Activated gamma-delta T cell treated with anti-CD3 and anti-CD28 coated beads, Interleukin-2, amount 50 U/mL, for 16 hours (primary cell): ENCODE measurements at places on chromosomes 7 and 10.
A peak's percentile ranks its signal among the peaks of the same experiment; 100 is the strongest.

DNA sequence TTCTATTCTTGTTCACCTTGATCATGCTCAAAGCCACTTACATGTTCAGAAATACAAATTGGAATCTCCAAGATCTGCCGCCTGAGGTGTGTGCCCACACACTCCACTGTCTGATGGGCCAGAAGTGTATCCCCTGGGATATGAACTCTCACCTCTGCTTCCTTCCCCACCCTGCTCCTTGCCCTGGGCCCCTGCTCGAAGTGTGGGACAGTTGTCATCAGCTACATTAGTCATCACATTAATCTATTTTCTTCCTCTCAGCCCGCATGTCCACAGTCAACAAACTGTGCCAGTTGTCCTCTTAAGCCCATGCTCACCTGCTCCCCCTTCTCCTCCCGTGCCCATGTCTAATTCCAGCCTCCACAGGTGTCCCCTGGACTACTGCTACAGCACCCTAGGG is 154.7 kb downstream of the PTPN20 start:
- no peak for DNase-seq

GRCh38 chr7:46047581-46047980 is 126.5 kb upstream of the IGFBP3 start:
- DNase-seq, result no peak

GRCh38 chr7:90958647-90959046 is 305.6 kb upstream of the FZD1 start:
- DNase-seq, result no peak

DNA sequence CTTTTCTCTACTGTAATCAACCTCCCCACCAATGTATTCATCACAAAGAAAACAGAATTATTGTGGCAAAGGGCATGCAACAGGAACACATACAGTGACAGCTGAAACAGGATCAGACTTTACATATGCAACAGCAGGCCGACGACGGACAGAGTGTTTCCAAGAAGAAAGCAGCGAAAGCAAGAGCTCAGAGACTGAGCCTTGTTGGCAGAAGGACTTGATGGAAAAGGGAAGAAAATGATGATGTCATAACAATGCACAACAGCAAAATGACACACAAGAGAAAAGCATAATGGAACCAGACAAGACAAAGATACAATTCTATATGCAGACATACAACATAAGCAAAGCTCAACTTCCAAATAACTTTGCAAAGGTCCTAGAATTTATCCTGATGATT is 106.5 kb downstream of the ARHGAP12 start:
- no peak for DNase-seq

DNA sequence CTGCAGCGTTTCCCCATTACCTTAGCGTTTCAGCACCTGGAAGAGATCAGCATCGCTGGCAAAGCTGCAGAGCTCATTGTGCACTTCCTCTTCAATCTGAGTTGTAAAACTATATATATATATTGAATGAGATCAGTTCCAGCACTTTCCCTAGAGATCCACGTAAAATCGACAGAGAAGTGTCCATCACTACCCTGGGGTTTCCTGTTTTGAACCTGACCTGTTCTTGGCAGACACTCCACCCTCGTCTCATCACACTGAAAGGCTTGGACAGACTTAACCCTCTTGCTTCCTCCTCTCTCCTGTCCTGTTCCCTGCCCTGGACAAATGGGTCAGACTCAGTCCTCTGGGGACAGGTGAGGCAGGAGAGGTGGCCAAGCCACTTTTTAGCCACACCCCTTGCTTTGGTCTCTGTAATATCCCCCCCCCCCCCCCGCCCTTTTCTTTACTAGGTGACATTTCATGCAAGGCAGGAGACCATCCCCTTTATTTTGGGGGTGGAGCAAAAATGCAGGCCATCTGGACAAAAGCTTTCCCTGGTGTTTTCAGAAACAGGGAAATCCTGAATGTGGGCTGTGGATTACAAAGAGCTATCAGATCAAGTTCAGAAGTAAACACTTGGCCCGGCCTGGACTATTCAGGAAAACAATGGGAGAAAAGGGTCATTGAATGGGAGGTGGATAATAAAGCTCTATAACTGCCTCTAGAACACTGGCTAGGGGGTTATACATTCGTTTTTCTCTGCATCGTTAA is 83.7 kb upstream of the KDM7A start:
- no peak for DNase-seq

- DNase-seq, result no peak
These were observed 134.0 kb downstream of the KCND2 start for GRCh38 chr7:120407010-120407409.

GRCh38 chr7:28989211-28989980 is 31.3 kb upstream of the TRIL start:
- no peak for DNase-seq

DNA sequence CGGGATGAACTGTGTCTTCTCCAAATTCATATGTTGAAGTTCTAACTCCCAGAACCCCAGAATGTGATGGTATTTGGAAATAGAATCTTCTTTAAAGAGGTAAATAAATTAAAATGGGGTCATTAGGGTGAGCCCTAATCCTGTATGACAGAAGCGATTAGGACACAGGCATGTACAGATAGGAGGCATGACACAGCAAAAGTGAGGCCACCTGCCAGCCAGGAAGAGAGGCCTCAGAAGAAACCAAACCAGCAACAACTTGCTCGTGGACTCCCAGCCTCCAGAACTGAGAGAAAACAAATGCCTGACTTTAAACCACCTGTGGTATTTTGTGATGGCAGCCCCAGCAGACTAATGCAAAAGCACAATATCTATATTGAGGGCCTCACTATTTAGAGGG is 214.3 kb downstream of the NEBL start:
- no peak for DNase-seq

GRCh38 chr10:21217748-21218367 is 307.6 kb downstream of the SKIDA1 start:
- DNase-seq, result no peak

DNA sequence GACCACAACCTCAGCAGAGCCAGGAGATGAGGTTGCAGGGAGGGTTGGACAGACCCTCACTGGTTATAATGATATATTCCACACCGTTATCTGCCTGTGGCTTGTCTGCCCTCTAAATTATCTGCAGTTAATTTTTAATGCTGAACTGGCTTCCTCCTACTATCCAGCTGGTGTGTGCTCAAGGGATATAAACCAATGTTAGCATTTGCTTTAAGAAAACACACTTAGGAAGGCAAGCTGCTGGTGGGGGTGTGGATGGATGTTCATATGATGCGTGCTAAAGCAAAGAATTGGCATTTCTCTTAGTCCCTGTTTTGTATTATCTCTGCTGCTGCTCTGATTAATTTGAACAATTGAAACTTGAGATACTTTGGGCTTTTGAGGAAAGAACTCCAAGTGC is 132.2 kb upstream of the NPVF start:
- no peak for DNase-seq

- no peak for DNase-seq
These were observed 27.9 kb downstream of the GTF2IRD1 start for GRCh38 chr7:74481458-74482196.

DNA sequence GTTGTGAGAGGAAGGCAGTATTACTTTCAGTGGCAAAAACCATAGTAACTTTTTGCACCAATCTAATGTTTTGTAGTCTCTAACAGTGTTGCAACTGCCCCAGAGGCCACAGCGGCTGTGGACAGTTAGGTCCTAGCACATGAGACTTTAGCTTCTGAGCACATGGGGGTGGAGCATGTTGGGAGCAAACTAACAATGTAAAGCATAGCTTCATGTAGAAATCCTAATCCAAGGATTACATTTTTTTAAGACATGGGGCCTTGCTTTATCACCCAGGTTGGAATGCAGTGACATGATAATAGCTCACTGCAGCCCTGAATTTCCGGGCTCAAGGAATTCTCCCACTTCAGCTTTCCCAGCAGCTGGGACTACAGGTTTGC is 49.0 kb downstream of the LAMB1 start:
- no peak for DNase-seq

- DNase-seq, result no peak
These were observed 102.0 kb downstream of the STRA8 start for GRCh38 chr7:135335628-135336139.

DNA sequence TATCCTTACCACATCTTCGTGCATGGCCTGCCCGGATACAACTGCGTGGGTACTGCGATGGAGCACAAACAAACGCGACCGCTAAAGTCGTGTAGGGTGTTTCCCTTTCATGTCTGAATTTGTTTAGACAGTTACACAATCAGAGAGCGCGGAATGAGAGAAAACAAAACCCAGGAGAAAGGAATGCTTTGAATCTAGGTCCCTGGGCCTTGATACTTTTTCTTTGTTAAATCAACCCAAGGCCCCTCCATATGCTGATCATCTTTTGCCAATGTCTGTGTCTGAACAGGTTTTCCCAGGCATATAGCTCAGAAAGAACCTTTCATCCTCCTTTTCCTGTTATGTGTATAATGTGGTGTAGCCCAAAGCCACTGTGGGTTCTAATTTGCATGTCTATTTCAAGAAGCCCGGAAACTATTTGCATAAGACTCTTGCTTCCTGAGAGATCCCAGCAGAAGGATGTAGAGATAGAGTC is 145.8 kb downstream of the FRMD4A start:
- DNase-seq, result no peak

- no peak for DNase-seq
These were observed 230.9 kb downstream of the BICC1 start for GRCh38 chr10:58743466-58744115.

DNA sequence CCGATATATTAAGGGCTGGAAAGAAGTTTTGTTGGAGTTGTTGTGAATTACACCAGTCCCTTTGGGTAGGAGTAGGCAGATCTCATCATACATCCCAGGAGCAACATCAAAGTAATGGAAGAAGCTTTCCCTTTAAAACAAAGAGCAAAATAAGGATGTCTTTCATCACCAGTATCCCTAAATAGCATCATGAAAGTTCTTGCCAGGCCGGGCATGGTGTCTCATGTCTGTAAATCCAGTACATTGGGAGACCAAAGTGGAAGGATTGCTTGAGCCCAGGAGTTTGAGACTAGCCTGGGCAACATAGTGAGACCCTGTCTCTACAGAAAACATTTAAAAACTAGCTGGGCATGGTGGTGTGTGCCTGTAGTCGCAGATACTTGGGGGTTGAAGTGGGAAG is 38.7 kb downstream of the LRRC20 start:
- DNase-seq, result no peak

GRCh38 chr10:96967847-96968246 is 135.7 kb downstream of the LCOR start:
- DNase-seq, result no peak

DNA sequence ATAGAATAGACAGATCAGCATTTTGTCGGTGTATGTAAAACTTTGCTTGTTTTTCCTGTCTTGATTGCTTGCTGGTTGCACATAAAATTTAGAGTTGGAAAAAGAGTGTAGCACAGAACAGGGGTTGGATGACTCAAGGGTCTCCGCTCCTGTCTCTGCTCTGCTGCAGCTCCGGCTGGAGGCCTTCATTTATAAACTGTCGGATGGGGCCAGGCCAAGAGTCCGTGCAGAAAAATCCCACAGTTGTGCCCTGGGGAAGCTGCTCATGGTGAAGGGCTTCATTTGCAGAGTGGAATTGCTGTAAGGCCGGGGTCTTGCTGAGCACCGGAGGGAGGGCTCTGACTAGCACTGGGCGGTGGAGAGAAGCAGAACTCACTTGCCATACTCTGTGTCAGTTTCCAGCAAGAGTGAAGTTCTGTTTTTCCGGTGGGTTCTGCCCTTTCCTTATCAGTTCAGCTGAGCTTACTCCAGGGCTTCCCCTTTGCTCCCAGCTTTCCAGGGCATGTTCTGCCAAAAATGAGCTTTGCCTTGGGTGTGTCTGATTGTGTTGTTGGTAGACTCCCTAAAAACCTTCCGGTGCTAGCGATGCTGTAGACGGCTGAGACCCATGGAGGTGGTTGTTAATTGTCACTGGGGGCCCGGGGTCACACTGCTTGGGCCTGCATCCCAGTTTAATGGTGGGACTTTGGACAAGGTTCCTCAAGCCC is 67.2 kb downstream of the CAMK1D start:
- no peak for DNase-seq

GRCh38 chr10:7598771-7599170 is 68.0 kb downstream of the ITIH5 start:
- no peak for DNase-seq

DNA sequence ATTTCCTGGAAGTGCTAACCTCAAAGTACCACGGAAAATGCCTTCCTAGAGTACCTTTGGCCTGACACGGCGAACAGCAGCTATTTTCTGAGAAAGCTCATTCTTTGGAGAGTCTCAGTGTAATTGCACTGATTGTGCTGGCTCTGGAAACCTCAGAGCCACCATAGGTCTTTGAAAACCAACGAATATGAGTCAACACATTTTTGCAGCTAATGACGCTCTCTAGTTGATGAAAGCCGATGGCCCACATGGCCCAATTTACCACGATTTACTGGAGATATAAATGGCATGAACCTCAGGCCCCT is 187.1 kb downstream of the ADARB2 start:
- DNase-seq, result no peak

DNA sequence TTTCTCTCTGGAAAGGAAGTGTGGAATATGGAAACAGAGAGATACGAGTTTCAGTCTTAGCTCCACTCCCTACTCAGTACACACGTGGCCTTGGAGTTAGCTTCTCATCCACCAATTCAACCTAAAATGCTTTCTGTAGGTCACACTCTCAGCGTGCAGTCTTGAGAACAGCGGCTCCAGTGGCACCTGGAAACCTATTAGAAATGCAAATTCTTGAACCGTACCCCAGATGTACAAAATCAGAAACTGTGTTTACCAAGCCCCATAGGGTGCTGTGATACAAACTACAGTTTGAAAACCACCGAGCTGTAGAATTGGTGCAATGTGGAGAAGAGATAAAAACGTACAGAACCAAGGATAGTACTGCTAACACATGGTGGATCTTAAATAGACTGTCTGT is 91.1 kb upstream of the SP4 start:
- DNase-seq, result no peak

- no peak for DNase-seq
These were observed 593.6 kb downstream of the DNAJB6 start for GRCh38 chr7:157930441-157930840.

- no peak for DNase-seq
These were observed 17.6 kb downstream of the PODXL start for GRCh38 chr7:131538813-131539179.

GRCh38 chr10:132187430-132188138 is 836 bp downstream of the DPYSL4 start:
- DNase-seq, result no peak

- DNase-seq, result peak; percentile 57
These were observed 24.0 kb downstream of the CCSER2 start for GRCh38 chr10:84352251-84352842.
